ENCODE measurements at places on chromosomes 1 and 21.

DNA sequence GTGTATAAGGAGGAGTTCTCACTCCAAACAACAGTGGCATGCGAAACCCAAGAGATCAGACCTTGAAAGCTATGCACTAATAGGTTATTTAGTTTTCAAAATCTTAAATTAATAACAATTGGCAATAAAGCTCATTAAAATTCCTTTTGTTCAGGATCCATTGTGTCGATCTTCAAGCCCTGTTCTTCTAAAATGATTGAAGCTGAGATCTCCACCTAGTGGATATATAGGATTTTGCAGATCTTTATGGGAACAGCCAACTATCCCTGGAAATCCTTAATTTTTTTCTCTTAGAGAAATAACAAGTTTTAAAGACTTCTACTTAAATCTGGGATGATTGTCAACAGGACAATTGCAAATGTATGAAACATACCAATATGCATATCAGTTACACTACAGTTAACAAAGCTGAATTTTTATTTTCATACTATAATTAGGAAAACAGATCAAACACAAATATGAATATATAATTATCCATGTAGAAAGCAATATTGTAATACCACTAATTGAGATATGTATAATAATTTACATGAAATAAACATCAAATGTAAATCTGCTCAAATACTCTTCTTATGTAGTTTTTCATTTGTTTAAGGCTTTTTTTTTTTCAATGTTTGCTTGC is 43.3 kb downstream of the LRRC53 start:
- peak; percentile 12 for DNase-seq

- no peak for DNase-seq
Measured at GRCh38 chr1:184753117-184753516, 1.5 kb downstream of the EDEM3 start.

GRCh38 chr1:1819762-1820161 is 41.5 kb upstream of the NADK start:
- no peak for DNase-seq

- no peak for DNase-seq
Measured at GRCh38 chr1:186494832-186495271, 33.9 kb upstream of the PDC start.

DNA sequence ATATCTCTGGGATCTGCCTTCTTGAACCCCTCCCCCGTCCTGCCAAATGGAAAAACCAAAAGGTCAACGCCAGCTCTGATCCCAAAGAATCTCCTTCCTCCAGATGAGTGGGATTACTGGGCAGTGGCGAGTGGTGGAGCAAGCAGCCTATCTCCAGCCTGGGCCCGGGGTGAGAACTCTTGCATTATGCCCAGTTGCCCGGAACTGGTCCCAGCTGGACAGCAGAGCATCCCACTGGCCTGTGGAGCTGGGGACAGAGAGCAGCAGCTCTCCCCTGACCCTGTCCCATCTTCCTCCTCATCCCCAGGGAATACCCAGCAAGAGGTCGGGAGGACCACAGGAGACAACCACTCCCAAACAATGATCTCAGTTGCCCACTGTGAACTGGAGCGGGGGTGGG is 130.5 kb downstream of the TMEM53 start:
- no peak for DNase-seq

GRCh38 chr1:172275478-172275877 is 145.0 kb upstream of the C1orf105 start:
- no peak for DNase-seq

GRCh38 chr1:168057921-168058320 is 78.8 kb downstream of the GPR161 start:
- DNase-seq = no peak

DNA sequence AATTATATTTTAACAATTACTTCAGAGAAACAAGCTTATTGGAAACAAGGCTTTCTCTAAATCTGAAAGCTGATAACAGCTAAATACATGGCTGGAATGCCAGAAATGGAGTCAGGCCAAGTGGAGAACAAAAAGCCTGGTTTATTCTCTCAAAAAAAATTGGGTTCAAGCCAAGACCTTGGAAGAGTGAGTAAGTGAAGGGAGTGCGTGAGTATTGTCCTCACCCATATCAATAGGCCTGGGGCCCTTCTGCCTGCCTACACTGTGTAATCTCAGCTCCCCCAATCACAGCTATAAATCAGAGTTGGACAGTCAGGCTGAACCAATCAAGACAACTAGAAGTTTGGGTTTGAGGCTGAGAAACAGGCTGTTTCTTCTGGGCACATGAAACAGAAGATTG is 7.4 kb downstream of the KYAT3 start:
- peak; percentile 57 for DNase-seq

- DNase-seq = no peak
Measured at GRCh38 chr1:192589813-192590212, 14.2 kb downstream of the RGS1 start.

GRCh38 chr1:45973121-45973520 is 159.3 kb downstream of the PIK3R3 start:
- DNase-seq = no peak

DNA sequence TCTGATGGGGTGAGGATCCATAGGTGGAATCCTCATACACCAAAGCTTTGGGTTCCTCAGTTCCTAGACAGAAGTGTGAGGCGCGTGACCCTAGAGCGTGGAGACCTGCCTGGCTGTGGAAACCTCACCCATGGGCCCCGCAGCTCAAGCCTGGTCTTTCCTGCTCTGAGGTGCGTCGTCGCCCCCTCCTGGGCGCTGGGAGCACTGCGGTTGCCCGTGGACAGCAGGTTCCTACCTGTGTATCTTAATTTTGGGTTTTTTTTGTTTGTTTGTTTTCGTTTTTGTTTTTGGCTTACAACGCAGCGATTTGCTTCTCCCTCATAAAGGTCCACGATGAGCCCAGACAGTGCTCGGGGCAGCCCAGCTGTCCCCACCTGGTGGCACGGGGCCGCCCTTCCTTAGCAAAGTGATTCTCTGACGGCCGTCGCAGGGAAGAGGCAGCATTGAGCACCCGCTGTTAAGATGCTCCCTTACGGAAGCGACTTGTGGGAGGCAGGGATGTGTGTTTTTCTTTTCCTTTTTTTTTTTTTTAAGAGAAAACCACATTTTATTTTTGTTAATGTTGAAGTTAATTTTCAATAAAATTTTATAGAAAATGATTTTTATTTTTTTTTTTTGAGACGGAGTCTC is 36.5 kb upstream of the TRAPPC10 start:
- DNase-seq = peak; percentile 39

DNA sequence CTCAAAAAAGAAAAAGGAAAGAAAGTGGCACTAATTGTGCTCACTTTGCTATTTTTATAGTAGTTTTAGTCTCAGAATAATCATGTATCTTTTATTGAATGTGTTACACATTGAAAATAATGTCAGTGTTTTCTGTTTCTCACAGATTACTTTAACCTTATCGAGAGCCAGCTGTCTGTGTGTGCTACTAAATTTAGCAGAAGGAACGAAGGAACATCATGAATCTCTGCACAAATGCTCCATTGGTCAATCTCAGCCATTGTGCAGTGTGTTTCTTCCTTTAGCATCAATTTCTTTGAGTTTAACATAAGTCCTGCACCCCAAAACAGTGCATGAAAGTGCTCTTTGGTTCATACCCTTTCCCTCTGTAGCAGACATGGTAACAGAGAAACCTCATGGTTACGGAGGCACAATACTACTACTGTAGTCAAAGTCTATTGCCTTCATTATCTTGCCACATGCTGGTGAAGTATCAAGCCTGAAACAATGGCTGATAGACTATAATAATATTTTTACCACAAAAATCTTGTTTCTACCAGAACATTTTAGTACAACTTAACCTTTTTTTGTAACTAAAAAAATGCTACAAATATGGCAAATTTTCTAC is 310.0 kb downstream of the HMCN1 start:
- DNase-seq = no peak

DNA sequence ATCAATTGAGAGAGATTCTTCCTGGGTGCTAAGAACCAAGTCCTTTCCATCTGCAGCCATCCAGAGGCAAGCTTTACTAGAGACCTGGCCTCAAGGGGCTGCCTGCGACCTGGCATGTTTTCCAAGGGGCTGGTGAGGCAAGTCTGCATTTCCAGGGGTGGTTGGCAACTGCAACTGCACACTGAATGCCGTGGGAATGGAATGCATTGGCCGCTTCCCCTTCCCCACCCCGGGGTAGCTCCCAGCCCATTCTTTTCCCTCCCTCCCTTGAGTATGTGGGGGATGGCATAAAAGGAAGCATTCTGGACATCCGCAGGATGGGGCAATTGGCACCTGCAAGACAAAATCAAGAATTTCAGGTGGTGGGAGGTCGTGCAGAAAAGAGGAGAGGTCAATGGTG is 155.1 kb downstream of the IGSF21 start:
- no peak for DNase-seq

DNA sequence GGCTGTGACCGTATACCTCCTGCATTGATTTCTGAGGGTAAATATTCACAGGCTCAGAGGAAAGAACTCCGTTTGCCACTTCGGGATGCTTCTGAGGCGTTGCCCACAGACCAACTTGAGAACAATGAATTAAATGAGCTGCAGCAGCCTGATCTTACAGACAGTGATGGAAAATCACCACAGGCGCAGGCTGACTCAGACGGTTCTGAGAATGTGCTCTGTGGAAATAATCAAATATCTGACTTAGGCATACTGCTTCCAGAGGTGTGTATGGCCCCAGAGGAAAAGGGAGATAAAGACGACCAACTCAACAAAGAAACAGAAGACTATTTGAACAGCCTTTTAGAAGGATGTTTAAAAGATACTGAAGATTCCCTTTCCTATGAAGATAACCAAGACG is 76.7 kb upstream of the SCCPDH start:
- no peak for DNase-seq

All from NCI-H1092 (cell line).